ENCODE measurements at places on chromosomes 16 and 17. TPM values are rescaled to one million over a fixed set of nuclear protein-coding genes. Genes with fewer than 3 reads are reported as not detected.

Gene TSPAN10
- total RNA-seq = 0.36 TPM

Gene RAC3
- total RNA-seq = 8.1 TPM

Gene CDH1
- 3.1 TPM for total RNA-seq

Gene NPB
- total RNA-seq = not detected

Gene ZNF207
- total RNA-seq = 209 TPM

Gene APOBR
- total RNA-seq = 3.1 TPM

Gene CLDN9
- not detected for total RNA-seq

Gene PLEKHM1
- total RNA-seq = 22.1 TPM

Gene TMC5
- not detected for total RNA-seq

Gene TMEM235
- total RNA-seq = not detected

Gene NOL3
- total RNA-seq = 20.1 TPM

Gene TMEM132E
- not detected for total RNA-seq

Gene TBC1D26
- 0.22 TPM for total RNA-seq

Gene AOC2
- total RNA-seq = 2.0 TPM

Gene SPAG9
- total RNA-seq = 58.7 TPM
